ENCODE measurements at places on chromosomes 6 and 20. TPM values are rescaled to one million over a fixed set of nuclear protein-coding genes. Genes with fewer than 3 reads are reported as not detected.

The NRSN2 gene
- total RNA-seq: 60.7 TPM

The OR2B6 gene
- total RNA-seq: not detected

The PROCR gene
- 21.6 TPM for total RNA-seq

The IFNGR1 gene
- total RNA-seq: 45.7 TPM

The RRBP1 gene
- total RNA-seq: 83.8 TPM

The PTCHD4 gene
- total RNA-seq: 0.08 TPM

The UNC93A gene
- not detected for total RNA-seq

The MACROD2 gene
- total RNA-seq: 6.1 TPM

The DEFB127 gene
- total RNA-seq: not detected

The OR2J3 gene
- 0.05 TPM for total RNA-seq

The KCNG1 gene
- total RNA-seq: 4.9 TPM

DNA sequence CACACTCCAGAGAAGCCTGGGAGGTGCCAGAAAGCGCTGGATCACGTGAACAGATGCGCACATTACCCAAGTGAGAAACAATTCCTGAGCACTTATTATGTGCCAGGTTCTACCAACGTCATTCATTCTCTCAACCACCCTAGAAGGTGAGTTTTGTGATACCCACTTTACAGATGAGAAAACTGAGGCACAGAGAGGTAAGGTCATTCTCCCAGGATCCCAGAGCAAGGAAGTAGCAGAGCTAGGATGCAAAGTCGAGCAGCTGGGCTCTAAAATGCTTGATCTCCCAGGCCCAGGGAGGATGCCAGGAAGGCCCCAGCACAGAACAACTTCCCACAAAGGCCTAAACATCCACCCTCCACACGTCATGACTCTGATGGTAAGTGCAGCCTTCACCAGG lies 85.6 kb downstream of the PREX1 start:
- no peak for DNase-seq

GRCh38 chr6:109894181-109894580 lies 83.9 kb upstream of the GPR6 start:
- DNase-seq: no peak

GRCh38 chr6:40176152-40176551 lies 241.9 kb upstream of the MOCS1 start:
- no peak for DNase-seq

- no peak for DNase-seq
Observed at GRCh38 chr20:18734525-18735189, 78.9 kb upstream of the SCP2D1 start.

- DNase-seq: peak; percentile 54
Observed at GRCh38 chr20:25623225-25623735, 534 bp downstream of the NANP start.

GRCh38 chr20:58877976-58878360 lies 25.5 kb downstream of the GNAS start:
- no peak for DNase-seq

GRCh38 chr20:34791289-34792020 lies 34.0 kb downstream of the NCOA6 start:
- DNase-seq: no peak

DNA sequence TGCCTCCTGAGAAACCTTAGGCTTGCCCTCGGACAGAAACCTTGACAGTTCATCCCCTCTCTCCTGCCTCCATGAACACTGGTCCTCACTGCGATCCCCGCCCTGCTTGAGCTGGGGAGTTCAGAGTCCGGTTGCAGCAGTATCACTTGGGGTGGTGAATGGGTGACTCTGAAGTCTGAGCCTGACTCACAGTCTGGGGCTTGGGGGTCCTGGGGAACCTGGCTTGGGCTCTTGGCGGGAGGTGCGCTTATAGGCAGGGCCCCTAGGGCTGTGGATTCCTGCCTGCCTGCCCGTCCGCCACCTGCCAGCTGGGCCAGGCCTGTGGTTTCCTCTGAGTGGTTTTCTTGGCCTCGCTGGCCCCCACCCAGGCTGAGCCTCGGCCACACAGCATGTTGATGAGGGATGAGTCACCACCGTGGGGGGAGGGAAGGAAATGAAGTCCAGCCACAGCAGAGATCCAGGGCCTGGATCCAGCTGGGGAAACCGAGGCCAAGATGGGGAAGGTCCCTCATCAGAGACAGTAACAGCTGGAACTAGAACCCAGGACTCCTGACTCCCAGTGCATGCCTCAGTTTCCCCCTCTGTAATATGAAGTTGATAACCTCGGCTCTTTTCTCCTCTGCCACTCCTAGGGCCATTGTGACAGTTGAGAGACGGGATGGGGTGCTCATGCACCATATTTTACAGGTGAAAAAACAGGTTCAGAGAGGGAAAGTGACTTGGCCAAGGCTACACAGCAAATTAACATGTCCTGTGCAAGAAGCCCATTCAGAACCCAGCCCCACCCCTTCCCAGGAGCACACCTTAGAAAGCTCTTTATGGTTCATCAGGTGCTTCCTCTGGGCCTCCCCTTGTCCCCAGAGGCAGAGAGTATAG lies 9.2 kb downstream of the FOXS1 start:
- DNase-seq: peak; percentile 81

GRCh38 chr6:148021699-148022098 lies 320.9 kb upstream of the SASH1 start:
- no peak for DNase-seq

DNA sequence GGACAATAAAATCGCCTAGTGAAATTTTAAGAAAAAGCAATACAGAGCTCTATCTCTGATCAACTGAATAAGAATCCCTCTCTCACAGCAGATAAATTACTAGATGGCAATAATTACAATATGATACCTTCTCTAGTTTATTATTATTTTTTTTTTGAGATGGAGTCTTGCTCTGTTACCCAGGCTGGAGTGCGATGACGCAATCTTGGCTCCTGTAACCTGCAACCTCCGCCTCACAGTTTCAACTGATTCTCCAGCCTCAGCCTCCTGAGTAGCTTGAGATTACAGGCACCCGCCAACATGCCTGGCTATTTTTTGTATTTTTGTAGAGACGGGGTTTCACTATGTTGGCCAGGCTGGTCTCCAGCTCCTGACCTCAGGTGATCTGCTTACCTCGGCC lies 129.3 kb upstream of the PTCHD4 start:
- no peak for DNase-seq

GRCh38 chr6:131627724-131628682 lies at the start of gene MED23:
MED23 (minus strand) TSS chr6:131628242; CDS start chr6:131628049, 193 bp downstream.
- peak; percentile 92 for DNase-seq

GRCh38 chr6:54493138-54493537 lies 184.9 kb downstream of the TINAG start:
- no peak for DNase-seq

DNA sequence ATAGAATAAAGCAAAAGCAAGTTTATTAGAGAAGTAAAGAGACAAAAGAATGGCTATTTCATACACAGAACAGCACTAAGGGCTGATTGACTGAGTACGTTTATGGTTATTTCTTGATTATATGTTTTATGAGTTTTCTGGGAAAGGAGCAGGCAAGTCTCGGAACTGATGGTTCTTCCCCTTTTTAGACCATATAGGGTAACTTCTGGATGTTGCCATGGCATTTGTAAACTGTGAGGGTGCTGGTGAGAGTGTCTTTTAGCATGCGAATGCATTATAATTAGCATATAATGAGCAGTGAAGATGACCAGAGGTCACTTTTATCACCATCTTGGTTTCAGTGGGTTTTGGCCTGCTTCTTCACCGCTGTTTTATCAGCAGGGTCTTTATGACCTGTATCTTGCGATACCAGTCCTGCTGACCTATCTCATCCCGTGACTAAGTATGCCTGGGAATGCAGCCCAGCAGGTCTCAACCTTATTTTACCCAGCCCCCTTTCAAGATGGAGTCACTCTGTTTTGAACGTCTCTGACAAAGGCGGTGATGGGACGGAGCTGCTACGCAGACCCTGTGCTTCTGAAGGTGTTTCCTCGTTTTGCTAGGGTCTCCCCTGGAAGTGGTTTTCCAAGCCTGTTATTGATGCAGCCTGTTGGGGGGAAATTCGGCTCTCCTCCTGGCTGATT lies 45.4 kb upstream of the BMP6 start:
- no peak for DNase-seq

- no peak for DNase-seq
Observed at GRCh38 chr6:101402622-101403031, 9.1 kb downstream of the GRIK2 start.

- peak; percentile 1 for DNase-seq
Observed at GRCh38 chr6:170107606-170108222, 183.2 kb downstream of the DLL1 start.

- no peak for DNase-seq
Observed at GRCh38 chr6:167906899-167907298, 80.2 kb downstream of the AFDN start.

DNA sequence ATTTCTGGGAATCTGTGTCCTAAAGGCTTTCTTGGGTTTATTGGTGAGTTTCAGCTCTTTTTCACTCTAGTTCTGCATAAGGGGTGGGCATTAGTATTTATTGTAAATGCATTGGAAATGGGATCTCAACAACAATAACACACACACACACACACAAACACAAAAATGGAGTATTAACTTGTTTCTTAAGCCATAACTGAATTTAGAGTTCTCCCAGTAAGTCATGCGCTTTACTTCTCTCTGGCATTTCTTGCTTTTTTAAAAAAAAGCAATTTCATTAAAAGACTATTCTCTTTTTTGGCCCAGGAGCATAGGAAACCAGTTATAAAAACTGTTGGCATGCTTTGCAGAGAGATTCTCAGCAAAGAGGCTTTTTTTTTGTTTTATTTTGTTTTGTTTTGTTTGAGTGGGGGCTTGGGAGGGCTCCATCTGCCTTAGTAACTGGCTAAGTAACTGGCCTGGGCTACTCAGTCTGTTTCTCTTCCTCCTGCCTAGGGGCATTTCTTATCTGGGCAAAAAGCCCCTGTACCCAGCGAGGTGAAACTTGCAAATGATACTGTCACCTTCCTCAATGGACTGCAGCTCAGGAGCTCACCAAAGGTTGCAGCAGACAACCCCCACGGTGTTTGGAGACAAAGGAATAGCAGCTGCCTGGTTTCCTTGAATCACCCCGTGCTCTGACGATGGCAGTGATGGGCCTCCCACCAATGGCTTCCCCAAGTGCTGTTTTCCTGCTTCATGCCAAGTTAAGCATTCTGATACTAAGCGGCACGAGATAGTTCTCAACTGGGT lies 128.5 kb downstream of the BCAS1 start:
- DNase-seq: no peak

- no peak for DNase-seq
Observed at GRCh38 chr6:71106276-71106675, 149.4 kb upstream of the B3GAT2 start.

- DNase-seq: no peak
Observed at GRCh38 chr6:116536216-116536621, 9.3 kb downstream of the TRAPPC3L start.

GRCh38 chr6:36123270-36124139 lies 6.8 kb upstream of the MAPK13 start:
- DNase-seq: peak; percentile 79

- DNase-seq: no peak
Observed at GRCh38 chr20:4117158-4117740, 101.9 kb upstream of the RNF24 start.

DNA sequence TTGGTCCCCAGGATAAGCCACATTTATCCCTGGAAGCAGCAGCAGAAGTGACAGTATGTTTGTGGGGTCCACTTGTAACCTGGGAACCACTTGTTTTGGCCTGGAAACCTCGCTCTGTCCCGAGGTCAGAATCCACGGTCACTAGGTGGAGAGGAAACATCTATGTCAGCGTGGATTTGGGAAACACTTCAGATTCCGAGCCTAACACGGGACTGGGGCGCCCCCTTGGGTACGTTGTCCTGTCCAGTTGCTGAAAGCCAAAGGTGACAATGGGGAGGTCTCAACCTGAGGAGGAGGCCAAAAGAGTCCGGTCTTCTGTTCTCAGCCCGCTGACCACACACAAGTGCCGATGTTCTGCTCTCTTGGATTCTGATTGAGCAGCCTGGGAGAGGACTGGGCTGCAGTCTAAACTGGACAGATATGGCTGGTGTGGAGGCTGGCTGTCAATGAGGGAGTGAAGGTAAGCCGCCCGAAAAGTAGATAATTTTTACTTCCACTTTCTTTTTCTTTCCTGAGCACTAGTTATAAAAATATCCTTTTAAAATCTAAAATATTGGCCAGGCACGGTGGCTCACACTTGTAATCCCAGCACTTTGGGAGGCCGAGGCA lies 4.9 kb upstream of the ZFP57 start:
- DNase-seq: no peak

DNA sequence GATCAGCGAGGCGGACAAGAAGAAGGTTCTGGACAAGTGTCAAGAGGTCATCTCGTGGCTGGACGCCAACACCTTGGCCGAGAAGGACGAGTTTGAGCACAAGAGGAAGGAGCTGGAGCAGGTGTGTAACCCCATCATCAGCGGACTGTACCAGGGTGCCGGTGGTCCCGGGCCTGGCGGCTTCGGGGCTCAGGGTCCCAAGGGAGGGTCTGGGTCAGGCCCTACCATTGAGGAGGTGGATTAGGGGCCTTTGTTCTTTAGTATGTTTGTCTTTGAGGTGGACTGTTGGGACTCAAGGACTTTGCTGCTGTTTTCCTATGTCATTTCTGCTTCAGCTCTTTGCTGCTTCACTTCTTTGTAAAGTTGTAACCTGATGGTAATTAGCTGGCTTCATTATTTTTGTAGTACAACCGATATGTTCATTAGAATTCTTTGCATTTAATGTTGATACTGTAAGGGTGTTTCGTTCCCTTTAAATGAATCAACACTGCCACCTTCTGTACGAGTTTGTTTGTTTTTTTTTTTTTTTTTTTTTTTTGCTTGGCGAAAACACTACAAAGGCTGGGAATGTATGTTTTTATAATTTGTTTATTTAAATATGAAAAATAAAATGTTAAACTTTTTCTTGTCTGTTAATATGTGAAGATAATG lies 2.2 kb downstream of the HSPA1B start:
- peak; percentile 69 for DNase-seq

DNA sequence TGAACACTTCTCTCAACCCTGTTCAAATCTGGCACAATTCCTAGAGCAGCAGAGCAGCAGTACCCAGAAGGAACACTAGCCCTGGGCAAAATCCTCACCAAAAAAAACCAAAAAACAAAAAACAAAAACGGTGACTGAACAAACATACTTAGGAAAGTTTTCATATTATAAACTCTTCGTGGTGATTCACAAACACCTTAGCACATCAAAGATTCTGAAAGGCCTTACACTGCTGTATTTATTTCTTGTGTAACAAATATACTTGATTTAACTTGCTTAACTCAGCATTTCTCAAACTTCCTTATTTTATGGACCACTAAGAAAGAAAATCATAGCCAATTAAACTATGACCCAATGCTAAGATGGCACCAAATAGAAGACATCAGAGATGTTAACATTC lies 57.8 kb upstream of the RREB1 start:
- no peak for DNase-seq

GRCh38 chr20:35232575-35232974 lies 6.1 kb downstream of the MMP24 start:
- DNase-seq: no peak

DNA sequence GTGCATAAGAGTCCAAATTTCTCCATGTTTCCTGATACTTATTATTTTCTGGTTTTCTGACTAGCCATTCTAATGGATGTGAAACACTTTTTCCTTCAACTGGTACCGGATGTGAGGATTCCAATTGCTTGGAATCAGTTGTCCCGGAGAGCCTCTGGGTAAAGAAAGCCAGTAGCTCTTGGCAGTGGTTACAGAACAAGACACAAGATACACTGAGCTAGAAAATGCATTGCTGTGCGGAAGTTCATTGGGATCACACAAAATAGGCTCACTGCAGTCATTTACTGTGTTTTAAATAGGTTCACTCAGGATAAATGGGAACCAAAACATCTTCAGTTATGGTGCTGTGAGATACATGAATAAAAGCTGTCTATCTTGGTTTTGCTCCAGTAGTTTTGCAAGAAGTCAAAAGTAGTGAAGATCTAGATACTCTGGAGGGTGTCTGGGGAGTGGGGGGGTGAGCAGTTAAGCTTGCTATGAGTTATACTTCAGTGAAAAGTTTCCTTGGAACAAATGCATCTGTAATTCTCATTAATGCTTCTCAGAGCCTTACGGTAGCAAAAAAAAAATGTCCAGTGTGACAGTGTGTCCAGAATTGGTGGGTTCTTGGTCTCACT lies 54.4 kb upstream of the RNF182 start:
- no peak for DNase-seq

Data from ovary (tissue), 10 donors.